Neuronal stem cell (in vitro differentiated cells): ENCODE measurements at places on chromosomes 13 and 19.
A peak's percentile ranks its signal among the peaks of the same experiment; 100 is the strongest.

GRCh38 chr13:105441051-105441750 is 1094.3 kb downstream of the EFNB2 start:
- DNase-seq: no peak

DNA sequence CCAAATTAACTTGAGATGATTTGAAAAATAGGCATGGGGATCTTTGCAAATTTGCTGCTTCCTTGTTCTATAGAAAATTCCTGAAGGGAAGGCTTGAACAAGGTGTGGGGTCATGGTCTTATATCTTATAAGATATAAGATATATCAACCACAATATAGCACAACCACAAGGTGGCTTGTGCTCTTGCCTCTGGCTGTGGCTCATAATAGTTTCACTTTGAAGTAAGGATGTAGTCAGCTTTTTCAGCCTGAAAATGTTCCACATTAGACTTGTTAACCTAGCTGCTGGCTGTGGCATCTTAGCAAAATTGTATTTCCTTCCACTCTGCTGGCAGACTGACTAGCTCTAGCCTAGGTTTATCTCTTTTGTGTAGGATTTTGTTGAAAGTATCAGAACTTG is 169.7 kb downstream of the KLF5 start:
- no peak for DNase-seq

DNA sequence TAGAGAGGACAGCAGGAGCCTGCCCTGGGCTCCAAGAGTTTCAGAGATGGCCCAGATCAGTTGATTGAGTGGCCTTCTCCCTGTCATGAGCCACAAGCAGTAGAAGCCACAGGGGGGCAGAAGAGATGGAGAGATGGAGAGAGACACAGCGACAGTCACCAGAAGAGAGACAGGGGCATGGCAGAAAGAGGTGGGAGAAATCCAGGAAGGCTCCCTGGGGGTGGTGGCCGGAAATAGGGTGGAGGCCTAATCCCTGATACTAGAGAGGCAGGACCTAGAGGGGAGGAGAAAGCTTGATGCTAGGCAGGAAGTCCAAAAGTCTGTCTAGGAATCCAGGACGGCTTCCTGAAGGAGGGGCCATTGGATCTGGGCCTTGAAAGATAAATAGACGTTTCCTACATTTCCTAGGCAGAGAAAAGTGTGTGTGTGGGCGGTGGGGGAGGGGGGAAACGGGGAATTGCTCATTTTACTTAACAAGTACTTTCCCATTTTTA is 9.6 kb upstream of the TPM4 start:
- DNase-seq: no peak

- peak; percentile 27 for DNase-seq
Measured at GRCh38 chr19:13149628-13150186, 468 bp downstream of the STX10 start.

DNA sequence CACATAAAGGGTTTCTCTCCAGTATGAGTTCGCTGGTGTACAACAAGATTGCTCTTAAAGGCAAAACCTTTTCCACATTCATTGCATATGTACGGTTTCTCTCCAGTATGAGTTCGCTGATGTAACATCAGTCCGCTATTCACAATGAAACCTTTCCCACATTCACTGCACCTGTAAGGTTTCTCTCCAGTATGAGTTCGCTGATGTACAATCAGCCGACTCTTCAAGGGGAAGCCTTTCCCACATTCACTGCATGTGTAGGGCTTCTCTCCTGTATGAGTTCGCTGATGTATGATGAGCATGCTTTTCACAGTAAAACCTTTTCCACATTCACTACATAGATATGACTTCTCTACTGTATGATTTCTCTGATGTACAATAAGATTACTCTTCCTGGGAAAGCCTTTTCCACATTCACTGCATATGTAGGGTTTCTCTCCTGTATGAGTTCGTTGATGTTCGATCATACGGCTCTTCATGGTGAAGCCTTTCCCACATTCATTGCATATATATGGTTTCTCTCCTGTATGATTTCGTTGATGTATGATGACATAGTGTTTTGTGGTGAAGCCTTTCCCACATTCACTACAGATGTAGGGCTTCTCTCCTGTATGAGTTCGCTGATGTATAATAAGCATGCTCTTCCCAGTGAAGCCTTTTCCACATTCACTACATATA is 6.0 kb upstream of the ZNF614 start:
- no peak for DNase-seq

DNA sequence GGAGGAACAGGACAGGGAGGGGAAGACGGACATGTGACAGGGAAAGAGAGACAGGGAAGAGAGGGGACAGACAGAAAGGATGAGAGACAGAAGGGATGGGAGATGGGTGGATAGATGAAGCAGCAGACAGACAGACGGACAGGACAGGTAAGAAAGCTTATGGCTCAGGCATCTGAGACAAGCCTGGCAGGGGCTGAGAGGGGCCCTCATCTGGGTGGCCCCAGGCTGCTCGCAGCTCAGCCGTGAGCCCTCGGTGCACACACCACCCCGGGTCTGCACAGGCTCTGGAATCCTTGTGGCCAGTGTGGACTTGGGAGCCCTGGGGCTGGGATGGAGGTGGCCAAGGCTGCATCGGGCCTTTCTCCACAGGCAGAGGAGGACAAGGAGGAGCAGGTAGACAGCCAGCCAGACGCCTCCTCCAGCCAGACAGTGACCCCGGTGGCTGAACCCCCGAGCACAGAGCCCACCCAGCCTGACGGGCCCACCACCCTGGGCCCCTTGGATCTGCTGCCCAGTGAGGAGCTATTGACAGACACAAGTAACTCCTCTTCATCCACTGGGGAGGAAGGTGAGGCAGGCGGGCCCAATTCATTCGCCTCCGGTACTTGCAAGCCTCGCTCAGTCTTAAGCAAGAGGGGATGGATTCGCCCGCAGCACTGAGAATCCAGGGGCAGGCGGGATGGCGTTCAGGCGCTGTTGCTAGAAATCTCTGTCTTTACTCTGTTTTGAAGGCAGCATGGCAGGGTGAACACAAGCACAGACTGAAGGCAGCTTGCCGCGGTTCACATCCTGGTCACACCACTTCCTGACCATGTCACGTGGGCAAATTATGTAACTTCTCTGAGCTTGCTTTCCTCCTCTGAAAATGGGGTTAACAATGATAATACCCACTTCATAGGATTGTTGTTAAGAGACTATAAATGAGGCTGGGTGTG is 14.0 kb downstream of the GRAMD1A start:
- no peak for DNase-seq

GRCh38 chr13:31355001-31355400 is 155.2 kb downstream of the B3GLCT start:
- no peak for DNase-seq

DNA sequence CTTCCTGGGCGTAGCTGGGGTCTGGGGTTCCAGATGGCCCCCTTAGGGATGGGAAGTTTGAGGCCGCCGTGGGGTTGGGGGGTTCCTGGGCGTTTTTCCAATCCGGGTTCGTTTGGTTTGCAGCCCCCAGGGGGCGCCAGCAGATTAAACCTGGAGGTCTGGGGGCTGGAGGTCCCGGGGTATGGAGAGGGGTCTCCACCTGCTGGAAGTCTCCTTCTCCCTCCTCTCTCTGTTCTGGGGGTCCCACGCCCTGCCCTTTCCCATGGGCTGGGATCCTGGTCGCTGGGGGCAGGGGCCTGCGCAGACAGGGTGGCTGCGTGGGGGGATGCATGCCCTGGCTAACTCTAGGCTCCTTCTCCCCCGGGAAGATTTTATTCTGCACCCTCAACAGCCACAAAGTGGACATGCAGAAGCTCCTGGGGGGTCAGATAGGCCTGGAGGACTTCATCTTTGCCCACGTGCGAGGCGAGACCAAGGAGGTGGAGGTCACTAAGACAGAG is 899 bp downstream of the GIPC3 start:
- no peak for DNase-seq

DNA sequence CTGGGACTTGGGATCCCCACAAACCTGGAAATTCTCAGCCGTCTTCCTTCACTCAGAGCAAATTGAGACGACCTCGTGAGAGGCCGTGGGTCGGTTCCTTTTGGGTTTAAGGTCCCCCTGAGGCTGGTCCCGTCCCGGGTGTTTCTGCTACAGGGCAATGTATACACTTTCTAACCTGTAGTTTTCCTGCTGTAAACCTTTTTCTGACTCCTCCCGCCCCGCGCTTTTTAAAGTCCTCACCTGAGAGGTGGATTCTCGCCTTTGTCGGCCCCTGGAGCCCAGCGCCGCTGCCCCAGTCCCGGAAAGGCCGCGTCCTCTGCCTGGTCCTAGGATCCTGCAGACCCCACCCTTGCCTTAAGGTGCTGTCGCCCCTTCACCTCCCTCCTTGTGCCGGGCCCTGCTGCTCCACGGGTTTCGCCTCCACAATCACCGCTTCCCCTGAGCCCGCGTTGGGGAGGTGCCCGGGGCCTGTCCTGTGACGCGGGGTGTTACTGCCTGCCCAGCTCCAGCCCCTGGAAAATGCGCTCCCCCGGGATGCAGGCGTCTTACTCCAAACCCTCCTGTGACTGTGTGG is 391 bp downstream of the ZNF761 start:
- DNase-seq: peak; percentile 4

GRCh38 chr13:108681986-108682575 is 52.7 kb downstream of the MYO16 start:
- DNase-seq: no peak

DNA sequence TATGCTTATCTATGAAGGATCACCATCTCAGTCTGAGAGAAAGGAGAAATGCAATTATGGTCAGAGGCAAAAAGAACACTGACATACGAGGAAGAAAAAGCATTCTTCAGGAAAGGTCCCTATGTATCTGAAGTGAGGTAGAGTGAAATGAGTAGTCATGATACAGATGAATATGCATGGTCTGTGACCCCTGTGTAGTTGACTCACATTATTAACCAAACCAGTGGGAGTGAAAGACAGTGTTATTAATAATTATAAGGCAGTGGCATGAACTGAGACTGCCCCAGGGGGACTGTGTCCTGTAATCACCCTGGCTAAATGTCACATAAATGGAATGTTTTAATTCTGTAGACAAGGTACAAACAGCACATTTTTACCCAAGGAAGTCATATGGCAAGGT is 1320.2 kb upstream of the PCDH9 start:
- no peak for DNase-seq

DNA sequence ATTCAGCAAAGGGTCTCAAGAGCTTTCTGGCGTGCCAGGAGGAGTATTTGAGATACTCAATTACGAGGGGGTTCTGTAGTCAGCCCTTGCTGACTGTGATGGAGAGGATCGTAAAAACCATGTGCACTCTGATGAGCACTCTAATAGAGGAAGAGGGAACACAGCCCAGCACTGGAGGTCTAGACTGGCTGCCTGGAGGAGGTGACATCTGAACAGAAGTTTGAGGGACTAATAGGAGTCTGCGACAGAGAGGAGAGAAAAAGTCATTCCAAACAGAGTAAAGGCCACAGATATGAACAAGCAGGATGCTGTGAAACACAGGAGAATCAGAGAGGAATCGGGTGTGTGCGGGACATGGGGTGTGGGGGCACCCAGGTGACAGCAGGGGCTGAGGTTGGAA is 79.4 kb downstream of the DPF1 start:
- no peak for DNase-seq

GRCh38 chr13:65314008-65314407 is 1916.1 kb downstream of the PCDH9 start:
- DNase-seq: no peak

DNA sequence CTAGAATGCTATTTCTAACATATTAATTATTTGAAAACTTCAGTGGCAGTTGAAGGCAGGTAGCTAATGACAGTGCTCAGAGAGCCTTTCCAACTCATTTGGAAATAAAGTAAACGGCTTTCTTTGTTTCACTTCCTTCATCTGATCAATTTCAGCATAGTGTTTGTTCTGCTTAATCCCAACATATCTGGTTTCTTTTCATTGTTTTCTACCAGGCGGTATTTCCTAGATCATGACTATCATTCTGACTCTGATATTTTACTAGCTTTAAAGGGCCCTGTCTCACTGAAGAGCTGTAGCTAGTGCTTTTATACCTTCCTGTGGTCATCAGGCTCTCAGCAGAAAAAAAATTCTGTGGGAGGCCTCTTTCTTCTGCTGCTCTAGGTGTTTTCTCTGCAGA is 178.6 kb downstream of the RBM26 start:
- no peak for DNase-seq

- DNase-seq: no peak
Measured at GRCh38 chr19:56312342-56312741, 2.3 kb downstream of the ZSCAN5A start.

GRCh38 chr13:74218291-74218690 is 84.1 kb upstream of the KLF12 start:
- no peak for DNase-seq

- no peak for DNase-seq
Measured at GRCh38 chr13:29479716-29480492, 115.6 kb downstream of the SLC7A1 start.

- DNase-seq: no peak
Measured at GRCh38 chr13:77729502-77730221, 32.2 kb downstream of the SLAIN1 start.

- no peak for DNase-seq
Measured at GRCh38 chr19:56149656-56150038, 8.6 kb downstream of the ZNF444 start.

GRCh38 chr19:53868091-53868891 is 608 bp downstream of the MYADM start:
- no peak for DNase-seq

- DNase-seq: no peak
Measured at GRCh38 chr13:34591900-34592529, 350.1 kb upstream of the NBEA start.

DNA sequence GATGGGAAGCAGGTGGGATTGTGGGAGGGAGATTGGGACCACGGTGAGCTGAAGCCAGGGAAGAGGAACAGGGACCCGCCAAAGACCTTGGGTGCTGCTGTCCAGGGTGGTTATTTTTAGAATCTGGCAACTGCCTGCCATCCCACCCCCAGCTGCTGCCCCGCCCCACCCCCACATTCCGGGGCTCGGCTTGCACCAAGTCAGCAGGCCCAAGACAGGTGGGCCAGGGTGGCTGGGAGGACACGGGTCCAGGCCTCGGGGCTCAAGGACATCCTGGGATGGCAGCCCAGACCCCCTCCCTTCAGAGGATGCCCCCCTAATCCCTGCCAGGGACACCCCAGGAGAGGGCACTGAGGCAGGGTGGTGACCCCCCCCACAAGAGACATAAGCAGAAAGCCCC is 827 bp downstream of the CKM start:
- DNase-seq: no peak

DNA sequence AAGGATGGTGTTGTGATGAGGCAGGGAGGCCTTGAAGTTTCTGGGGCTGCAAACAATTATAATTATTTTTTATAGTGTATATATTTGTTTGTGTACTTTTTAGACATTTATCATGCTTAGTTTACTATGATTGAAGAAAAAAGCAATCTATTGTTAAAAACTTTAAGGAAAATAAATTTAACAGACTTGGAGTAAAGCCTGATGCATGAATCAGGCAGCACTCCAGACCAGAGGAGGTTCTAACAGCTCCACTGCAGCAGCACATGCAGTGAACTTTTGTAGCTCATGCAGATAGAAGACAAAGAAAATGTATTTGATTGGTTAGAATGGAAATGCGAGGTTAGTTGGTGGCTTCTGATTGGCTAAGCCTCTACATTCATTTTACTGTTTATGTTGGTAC is 36.8 kb upstream of the PABPC3 start:
- no peak for DNase-seq
